ENCODE measurements at places on chromosomes 13 and 19. TPM values are rescaled to one million over a fixed set of nuclear protein-coding genes. Genes with fewer than 3 reads are reported as not detected.

The ASF1B gene
- 50.0 TPM for total RNA-seq

GRCh38 chr13:34993470-34993869, 51.4 kb downstream of the NBEA start:
- no peaks in the 10 kb centered on the region for H3K27me3 ChIP-seq
- no peak for DNase-seq
- no peaks in the 10 kb centered on the region for H3K4me1 ChIP-seq
- no peak overlapping the region for H3K4me3 ChIP-seq
- no peak overlapping the region for H3K27ac ChIP-seq
- H3K36me3 ChIP-seq, result no peaks in the 10 kb centered on the region

The CALR gene
- 994 TPM for total RNA-seq

GRCh38 chr13:88806438-88806837, 1135.3 kb downstream of the SLITRK5 start:
- H3K27me3 ChIP-seq, result no peaks in the 10 kb centered on the region
- no peak overlapping the region for H3K27ac ChIP-seq
- no peak for DNase-seq
- H3K4me3 ChIP-seq, result no peak overlapping the region

The PSG6 gene
- not detected for total RNA-seq

- no peak overlapping the region for H3K27ac ChIP-seq
- no peak overlapping the region for H3K4me3 ChIP-seq
- DNase-seq, result no peak
- H3K27me3 ChIP-seq, result no peaks in the 10 kb centered on the region
These were observed 123.5 kb downstream of the DNAJC3 start for GRCh38 chr13:95800436-95800835.

The PNMA8B gene
- 0.75 TPM for total RNA-seq
